ENCODE measurements at places on chromosomes 1 and 21. TPM values are rescaled to one million over a fixed set of nuclear protein-coding genes. Genes with fewer than 3 reads are reported as not detected.

The BRDT gene
- not detected for total RNA-seq

The CDA gene
- total RNA-seq: not detected

The TRAF3IP3 gene
- total RNA-seq: 2.2 TPM

The RIMS3 gene
- 0.45 TPM for total RNA-seq

The KIF14 gene
- 1.2 TPM for total RNA-seq

The AIRE gene
- total RNA-seq: 0.87 TPM

The TNFRSF14 gene
- total RNA-seq: 78.1 TPM

The CD5L gene
- total RNA-seq: 1.8 TPM

The LYST gene
- total RNA-seq: 37.3 TPM

The KIAA0040 gene
- 36.8 TPM for total RNA-seq

The DYNLT4 gene
- not detected for total RNA-seq

The ITLN1 gene
- not detected for total RNA-seq

The MYOG gene
- total RNA-seq: not detected

The TAS1R1 gene
- total RNA-seq: not detected

The CNR2 gene
- total RNA-seq: not detected

The PIAS3 gene
- 65.9 TPM for total RNA-seq

The KCNAB2 gene
- total RNA-seq: 1.3 TPM

The AK5 gene
- 5.0 TPM for total RNA-seq

The SLC37A1 gene
- 72.9 TPM for total RNA-seq

The RUSC1 gene
- total RNA-seq: 9.5 TPM

The WNT4 gene
- 4.6 TPM for total RNA-seq

The SYCP1 gene
- total RNA-seq: not detected

The A3GALT2 gene
- total RNA-seq: not detected

The CACNA1E gene
- 1.8 TPM for total RNA-seq

The CYP4A22 gene
- not detected for total RNA-seq

The ADIPOR1 gene
- total RNA-seq: 62.1 TPM

The NEGR1 gene
- 13.4 TPM for total RNA-seq

The NCAM2 gene
- 0.58 TPM for total RNA-seq

The GPR157 gene
- 3.1 TPM for total RNA-seq

The PADI2 gene
- total RNA-seq: 1.3 TPM

The SELENBP1 gene
- total RNA-seq: 196 TPM

The PCAT6 gene
- not detected for total RNA-seq

The ALX3 gene
- total RNA-seq: not detected

The DNALI1 gene
- total RNA-seq: not detected

The SLC35F3 gene
- total RNA-seq: not detected

The LCE1E gene
- total RNA-seq: not detected

The ZNF281 gene
- total RNA-seq: 1.7 TPM

The KNCN gene
- total RNA-seq: not detected

The RGS16 gene
- 29.0 TPM for total RNA-seq

The ARV1 gene
- 29.8 TPM for total RNA-seq

The S100A3 gene
- total RNA-seq: not detected

The KIAA1614 gene
- 1.2 TPM for total RNA-seq

The LCE2B gene
- total RNA-seq: not detected

The CCDC30 gene
- total RNA-seq: 2.3 TPM

The GNPAT gene
- 35.9 TPM for total RNA-seq

The CFAP141 gene
- not detected for total RNA-seq

The RGS13 gene
- 0.73 TPM for total RNA-seq

The KRTAP10-2 gene
- total RNA-seq: not detected
